COLO829 (cell line): ENCODE measurements at places on chromosomes 12 and 14.

GRCh38 chr14:28243600-28243999, 523.0 kb upstream of the FOXG1 start:
- DNase-seq: no peak

DNA sequence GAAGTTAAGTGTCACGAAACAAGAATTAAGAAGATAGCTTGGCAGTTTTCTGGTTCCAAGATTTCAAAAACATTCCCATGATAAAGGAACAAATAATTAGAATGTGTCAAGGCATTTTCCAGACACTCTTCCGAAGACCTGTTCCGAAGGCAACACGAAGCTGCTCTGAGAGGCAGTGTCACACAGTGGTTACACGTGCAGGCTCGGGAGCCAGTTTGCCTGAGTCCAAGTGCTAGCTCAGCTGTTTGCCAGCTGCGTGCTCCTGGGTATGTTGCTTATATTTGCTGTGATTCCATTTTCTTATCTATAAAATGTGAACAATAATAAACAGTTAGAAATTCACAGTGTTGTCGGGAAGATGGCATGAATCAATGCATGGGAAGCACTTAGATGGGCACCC, 217.9 kb upstream of the GRIP1 start:
- DNase-seq: no peak

GRCh38 chr12:113612076-113612728, 140.5 kb upstream of the LHX5 start:
- DNase-seq: no peak

DNA sequence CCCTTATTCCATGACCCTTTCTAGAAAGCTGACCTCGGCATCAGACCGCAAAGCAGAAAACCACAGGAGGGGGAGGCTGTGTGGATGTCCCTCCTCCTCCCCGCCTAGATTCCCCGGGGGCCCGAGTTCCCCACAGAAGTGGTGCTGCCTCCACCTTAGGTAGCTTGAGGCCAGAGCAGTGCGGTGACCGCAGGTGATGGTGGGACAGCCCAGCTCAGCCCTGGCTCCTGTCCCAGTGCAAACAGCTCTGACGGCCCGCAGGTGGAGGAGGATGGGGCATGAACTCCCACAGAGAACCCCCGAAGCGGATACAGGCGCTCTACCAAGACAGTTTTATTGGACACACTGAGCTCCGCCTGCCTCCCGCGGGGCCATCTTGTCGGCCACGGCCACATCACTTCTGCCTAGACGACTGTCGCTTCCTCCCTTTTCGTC, 19.5 kb downstream of the ARL6IP4 start:
- no peak for DNase-seq

DNA sequence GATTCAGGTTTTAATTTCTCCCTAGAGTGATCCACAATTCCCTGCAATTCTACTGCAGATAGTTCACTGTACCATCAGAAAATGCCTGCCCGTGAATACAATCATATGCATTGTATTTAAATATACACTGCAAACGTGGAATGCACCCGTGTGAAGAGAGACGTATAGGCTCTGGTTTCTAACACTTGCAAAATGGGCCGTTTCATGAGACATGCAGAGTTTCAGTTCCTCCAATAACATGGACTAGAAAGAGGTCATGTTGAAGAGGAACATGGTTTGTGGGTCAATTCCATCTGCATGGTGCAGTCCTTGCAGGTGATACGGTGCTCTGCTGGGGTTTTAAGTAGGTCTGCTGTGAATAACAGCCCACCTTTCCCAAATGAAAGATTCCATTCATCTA, 373.3 kb downstream of the TMEM132D start:
- DNase-seq: no peak
